ENCODE measurements at places on chromosomes 1 and 21.

GRCh38 chr1:203600782-203601513, 25.7 kb upstream of the ATP2B4 start:
- no peak for DNase-seq

DNA sequence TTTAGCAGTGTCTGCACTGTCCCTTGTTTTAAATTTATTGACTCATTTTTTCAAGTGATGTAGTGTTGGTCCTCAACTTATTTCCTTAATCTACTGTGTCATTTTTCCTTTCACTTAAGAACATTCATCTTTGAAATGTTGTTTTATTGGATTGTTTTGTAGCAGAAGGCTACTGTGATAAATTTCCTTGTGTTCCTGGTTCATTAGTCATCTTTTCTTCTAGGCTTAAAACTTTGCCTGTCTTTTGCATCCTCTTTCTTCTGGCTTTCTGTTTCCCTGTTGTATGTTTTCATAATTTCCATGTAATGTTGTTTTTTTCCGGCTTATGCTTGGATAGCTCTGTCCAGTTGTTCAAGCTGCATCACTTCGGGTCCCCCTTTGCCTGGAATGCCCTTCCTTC, 61.9 kb downstream of the UBE2T start:
- DNase-seq, result no peak

GRCh38 chr1:31027693-31028526, 37.6 kb downstream of the PUM1 start:
- peak; percentile 48 for DNase-seq

GRCh38 chr1:78176448-78176847, 130.7 kb downstream of the GIPC2 start:
- no peak for DNase-seq

GRCh38 chr1:209522826-209523225, 60.7 kb upstream of the CAMK1G start:
- DNase-seq, result no peak

DNA sequence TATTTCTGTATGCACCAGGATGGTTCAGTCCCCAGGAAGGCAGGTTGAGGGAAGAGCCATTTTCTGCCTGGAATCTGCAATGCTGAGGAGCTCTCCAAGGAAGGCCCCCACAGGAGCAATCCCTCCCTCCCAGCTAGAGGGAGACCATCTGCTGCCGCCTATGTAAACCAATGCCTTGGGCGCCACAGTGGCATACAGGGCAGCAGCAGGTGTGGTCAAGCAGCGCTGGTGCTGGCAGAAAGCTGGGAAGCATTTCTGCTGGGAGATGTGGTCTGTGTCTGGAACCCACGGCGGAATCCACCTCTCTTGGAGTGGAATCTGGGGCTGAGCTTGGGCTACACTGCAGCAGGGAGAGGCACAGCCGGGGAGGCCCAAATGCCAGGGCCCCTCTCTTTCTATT, 283.3 kb downstream of the RRAGC start:
- DNase-seq, result no peak

GRCh38 chr1:221708076-221708571, 33.8 kb downstream of the DUSP10 start:
- peak; percentile 36 for DNase-seq

DNA sequence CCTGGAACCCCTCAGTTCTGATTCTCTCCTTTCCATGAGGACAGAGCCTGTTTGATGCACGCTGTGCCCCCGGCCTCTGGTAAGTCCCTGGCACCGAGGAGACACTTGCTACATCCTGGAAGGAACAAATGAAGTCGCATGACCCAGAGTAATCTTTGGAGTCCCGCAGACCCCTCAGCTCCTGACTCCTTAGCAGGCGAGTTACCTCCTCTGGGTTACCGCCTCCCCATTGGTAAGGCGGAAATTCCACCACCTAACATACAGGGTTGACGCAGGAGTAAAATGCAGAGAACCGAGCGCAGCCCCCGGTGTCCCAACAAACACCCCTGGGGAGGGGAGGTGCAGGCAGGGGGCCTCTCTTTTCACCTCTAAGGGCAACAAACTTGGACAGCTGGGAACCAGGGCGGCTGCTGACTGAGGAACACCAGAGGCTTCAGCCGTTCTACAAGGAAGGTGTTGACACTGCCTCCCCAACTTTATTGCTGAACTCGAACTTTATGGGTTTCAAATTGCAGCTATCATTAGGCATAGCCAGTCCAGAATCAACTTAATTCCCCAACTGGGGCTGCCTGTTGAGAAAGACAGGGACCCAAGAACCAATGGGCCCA, 115.3 kb upstream of the IFFO2 start:
- DNase-seq, result no peak

- DNase-seq, result no peak
Observed at GRCh38 chr1:15683345-15684039, 628 bp upstream of the PLEKHM2 start.

DNA sequence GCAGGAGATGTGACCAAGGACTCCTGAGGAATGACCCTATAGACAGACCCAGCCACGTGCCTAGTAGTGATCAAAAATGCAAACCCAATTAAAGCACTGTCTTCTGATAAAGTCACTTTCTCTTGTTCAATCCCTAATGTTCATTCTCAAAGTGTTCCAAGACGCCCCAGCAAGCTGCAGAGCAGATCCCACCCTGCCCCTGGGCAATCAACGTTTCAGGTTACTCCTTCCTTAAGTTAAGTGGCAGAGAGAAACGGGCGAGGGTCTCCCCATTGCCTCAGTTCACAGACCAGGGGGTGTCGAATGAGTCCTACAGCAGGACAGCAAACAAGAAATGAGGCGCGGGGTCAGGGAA, 699 bp upstream of the RGS2 start:
- DNase-seq, result no peak

- DNase-seq, result no peak
Observed at GRCh38 chr1:13699510-13699909, 478 bp upstream of the PRDM2 start.

DNA sequence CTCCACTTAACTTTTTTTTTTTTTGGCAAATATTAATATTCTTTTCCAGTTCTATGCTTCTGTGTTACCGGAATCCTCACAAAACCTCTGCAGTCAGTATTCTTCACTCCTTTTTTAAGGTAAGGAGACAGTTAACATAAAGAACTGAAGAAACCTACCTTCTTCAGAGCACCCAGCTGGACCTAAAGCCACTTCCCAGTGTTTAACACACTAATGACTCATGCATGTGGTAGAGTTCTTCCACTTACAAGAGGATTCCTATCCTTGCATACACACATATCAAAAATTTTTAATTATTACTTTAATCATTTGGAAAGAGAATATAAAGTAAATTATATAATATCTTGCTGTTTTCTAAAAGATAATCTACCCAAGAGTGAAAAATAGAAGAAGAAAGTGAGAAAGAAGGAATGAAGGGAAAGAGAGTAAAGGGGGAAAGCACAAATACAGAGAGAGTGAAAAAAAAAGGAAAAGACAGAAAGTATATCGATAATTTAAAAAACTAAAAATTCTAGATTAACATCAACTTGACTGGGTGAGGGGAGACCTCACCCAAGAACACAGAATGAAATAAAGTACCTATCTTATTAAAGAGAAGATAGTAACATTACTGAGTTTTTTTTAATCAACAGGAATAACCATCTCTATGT, 54.9 kb downstream of the ENAH start:
- DNase-seq, result no peak
